Psoas muscle (tissue), 8 donors: ENCODE measurements at places on chromosomes 3 and 15. TPM values are rescaled to one million over a fixed set of nuclear protein-coding genes. Genes with fewer than 3 reads are reported as not detected.
A peak's percentile ranks its signal among the peaks of the same experiment; 100 is the strongest.

DNA sequence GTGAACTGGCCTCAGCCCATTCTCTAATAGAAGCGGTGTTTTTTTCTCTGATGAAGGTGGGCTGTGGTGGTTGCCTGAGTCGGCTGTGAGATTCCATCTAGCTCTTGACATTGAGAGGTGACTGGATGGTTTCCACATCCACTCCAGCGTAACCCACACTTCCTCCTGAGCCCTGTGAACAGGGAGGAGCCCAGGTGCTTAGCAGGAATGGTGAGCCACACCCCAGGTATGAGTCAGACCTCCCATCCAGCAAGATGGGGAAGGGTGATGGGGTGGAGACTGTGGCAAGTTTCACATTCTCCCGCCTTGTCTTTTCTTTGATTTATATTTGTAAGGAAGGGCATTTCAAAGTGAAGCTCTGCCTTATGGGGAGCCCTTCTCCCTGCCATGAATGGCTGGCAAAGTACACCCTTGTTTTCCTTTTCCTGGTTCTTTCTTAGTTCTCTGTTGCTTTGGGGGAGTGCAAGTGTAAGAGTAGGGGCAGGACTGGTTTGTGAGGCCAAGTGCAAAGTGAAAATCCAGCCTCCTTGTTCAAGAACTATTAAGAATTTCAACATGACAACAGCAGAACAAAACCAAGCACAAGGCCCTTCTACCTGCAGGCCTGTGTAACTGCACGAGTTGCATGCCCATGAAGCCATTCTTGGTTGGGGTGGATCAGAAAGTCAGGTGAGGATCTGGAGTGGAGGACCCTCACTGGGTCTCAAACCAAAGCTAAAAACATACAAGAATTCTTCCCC lies 4.6 kb upstream of the TPRG1 start:
- no peak overlapping the region for H3K4me3 ChIP-seq
- no peak overlapping the region for H3K27ac ChIP-seq
- DNase-seq, result no peak
- H3K36me3 ChIP-seq, result no peaks in the 10 kb centered on the region
- no peaks in the 10 kb centered on the region for H3K27me3 ChIP-seq

- H3K4me3 ChIP-seq, result peak overlapping the region; percentile 47
- peaks cover 80% of the 10 kb centered on the region for H3K4me1 ChIP-seq
- no peak for DNase-seq
- no peaks in the 10 kb centered on the region for H3K36me3 ChIP-seq
- H3K27me3 ChIP-seq, result no peaks in the 10 kb centered on the region
These were observed 12.6 kb downstream of the PLCL2 start for GRCh38 chr3:16897254-16897926.

- no peaks in the 10 kb centered on the region for H3K36me3 ChIP-seq
- H3K27me3 ChIP-seq, result no peaks in the 10 kb centered on the region
- no peak overlapping the region for H3K27ac ChIP-seq
- no peaks in the 10 kb centered on the region for H3K4me1 ChIP-seq
- no peak overlapping the region for H3K4me3 ChIP-seq
These were observed 32.9 kb upstream of the FBLN2 start for GRCh38 chr3:13515786-13516759.

- H3K27me3 ChIP-seq, result no peaks in the 10 kb centered on the region
- no peak for DNase-seq
- H3K4me1 ChIP-seq, result no peaks in the 10 kb centered on the region
- H3K4me3 ChIP-seq, result no peak overlapping the region
These were observed 14.8 kb downstream of the GTPBP8 start for GRCh38 chr3:113005611-113006010.

- H3K27ac ChIP-seq, result peak overlapping the region; percentile 11
- H3K4me1 ChIP-seq, result peaks cover 46% of the 10 kb centered on the region
- no peak overlapping the region for H3K4me3 ChIP-seq
- no peak for DNase-seq
- peaks cover 9% of the 10 kb centered on the region for H3K36me3 ChIP-seq
These were observed 187.9 kb downstream of the GHSR start for GRCh38 chr3:172260381-172260780.

DNA sequence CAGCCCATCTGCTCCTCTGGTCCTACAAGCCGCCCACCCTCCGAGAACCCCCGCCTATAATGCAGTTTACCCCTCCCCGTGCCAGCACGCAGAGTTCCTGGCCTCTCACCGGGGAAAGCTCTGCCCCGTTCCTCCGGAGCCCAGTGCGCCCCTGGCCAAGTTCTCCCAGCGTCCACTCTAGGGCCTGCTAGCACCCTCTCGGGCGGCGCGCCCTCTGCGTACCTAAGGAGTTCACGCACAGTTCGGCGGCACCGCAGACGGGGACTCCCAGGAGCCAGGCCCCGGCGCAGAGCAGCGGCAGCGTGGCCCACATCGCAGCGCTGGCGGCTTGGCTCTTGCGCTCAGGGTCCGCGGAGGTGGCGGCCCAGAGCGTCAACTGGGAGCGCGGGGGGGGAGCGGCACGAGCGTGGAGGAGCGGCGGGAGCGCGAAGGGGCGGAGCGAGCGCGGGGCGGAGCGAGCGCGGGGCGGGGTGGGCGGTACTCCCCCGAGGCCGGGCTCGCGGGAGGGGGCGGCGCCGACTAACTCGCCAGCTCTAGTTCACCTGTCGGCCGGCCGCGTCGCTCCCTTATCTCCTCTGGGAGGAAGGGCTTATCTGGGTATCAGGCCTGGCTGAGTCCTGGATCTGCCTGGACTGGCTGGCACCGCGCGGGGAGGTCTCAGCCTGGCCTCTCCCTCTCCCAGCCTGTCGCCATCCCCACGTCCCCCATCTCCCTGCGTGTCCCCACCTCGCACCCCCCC lies at the start of gene CTSH:
Gene CTSH (minus strand): TSS at position 378 of the 739 bp plus-strand sequence. CDS start 65 bp downstream, at position 313.
- peak within 1 kb of the TSS; percentile 50 for H3K27ac ChIP-seq
- peaks cover 4% of the 10 kb centered on the region for H3K4me1 ChIP-seq
- peak within 1 kb of the TSS; percentile 77 for H3K4me3 ChIP-seq
- no peaks in the 10 kb centered on the region for H3K27me3 ChIP-seq

GRCh38 chr15:63072023-63072650 lies 29.6 kb downstream of the TPM1 start:
- no peaks in the 10 kb centered on the region for H3K36me3 ChIP-seq
- H3K4me1 ChIP-seq, result peaks cover 12% of the 10 kb centered on the region
- H3K27ac ChIP-seq, result no peak overlapping the region
- no peak overlapping the region for H3K4me3 ChIP-seq
- no peaks in the 10 kb centered on the region for H3K27me3 ChIP-seq

DNA sequence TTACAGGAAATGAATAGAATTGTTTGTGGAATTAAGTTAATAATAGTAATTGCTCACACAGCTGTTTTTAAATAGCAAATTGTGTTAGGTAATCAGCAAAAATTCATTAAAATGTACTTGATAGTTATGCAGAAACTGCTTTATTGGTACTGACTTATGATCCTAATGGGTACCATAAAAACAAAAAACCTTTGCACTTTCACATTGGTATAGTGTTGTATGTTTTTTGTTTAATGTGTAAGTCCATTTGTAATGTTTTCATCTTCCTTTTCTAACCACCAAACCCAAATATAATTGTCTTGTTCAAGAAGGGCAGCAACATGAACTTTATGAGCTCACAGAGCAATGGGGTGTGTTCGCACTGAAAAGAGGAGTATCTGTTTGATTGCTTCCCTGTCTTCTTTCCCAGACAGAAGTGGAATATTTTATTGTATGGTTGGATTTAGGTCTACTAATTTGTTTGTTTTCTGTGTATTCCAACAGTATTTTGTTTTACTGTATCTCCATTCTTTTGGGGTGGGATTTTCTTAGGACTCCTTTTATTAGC lies 135.8 kb downstream of the TCF12 start:
- H3K27me3 ChIP-seq, result no peaks in the 10 kb centered on the region
- H3K4me1 ChIP-seq, result peaks cover 34% of the 10 kb centered on the region
- no peak for DNase-seq
- no peak overlapping the region for H3K27ac ChIP-seq

- no peaks in the 10 kb centered on the region for H3K27me3 ChIP-seq
- H3K27ac ChIP-seq, result no peak overlapping the region
- DNase-seq, result no peak
These were observed 41.4 kb upstream of the LMCD1 start for GRCh38 chr3:8460050-8460708.

- DNase-seq, result no peak
- no peak overlapping the region for H3K4me3 ChIP-seq
- peaks cover 13% of the 10 kb centered on the region for H3K4me1 ChIP-seq
- H3K27me3 ChIP-seq, result no peaks in the 10 kb centered on the region
- no peak overlapping the region for H3K27ac ChIP-seq
- H3K36me3 ChIP-seq, result no peaks in the 10 kb centered on the region
These were observed 3.0 kb upstream of the ZNF280D start for GRCh38 chr15:56736308-56736707.

DNA sequence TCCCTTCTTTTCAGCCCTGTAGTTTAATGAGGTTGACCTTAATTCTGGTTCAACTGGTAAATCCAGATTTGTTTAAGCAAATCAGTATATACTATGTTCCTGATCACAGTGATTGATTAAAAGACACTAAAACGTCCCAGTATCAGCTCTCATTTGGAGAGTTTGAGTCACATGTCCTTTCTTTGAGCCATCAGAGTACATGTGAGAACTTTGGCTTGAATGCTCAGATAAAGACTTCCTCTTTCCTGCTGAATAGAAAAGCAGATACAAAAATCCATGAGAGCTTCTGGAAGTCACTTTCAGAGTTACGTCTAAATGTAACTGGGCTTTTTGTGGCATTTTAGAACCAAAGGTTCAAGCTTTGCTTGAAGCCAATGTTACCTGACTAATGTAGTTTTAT lies 341.8 kb upstream of the SATB1 start:
- no peaks in the 10 kb centered on the region for H3K4me1 ChIP-seq
- no peak overlapping the region for H3K27ac ChIP-seq
- no peaks in the 10 kb centered on the region for H3K27me3 ChIP-seq

- DNase-seq, result no peak
- no peak overlapping the region for H3K4me3 ChIP-seq
- no peaks in the 10 kb centered on the region for H3K36me3 ChIP-seq
- H3K27me3 ChIP-seq, result peaks cover 3% of the 10 kb centered on the region
These were observed 240.1 kb upstream of the LYSMD4 start for GRCh38 chr15:99973351-99973750.

DNA sequence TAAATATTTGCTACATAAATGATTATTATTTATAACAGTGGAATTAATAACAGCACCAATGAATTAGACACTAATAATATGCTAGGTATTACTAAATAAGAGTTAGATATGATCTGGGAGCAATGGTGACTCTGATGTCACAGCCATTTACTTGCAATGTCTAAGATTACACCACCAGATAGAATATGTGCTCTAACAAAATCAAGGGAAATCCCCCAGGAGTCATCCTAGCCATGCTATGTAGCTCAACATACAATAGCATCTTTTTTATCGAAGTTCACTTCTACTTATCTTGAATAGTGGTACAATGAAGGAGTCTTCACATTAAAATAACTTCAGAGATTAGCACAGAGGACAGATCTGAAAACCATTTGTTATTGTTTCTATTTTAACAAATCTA lies 154.0 kb downstream of the FMN1 start:
- no peaks in the 10 kb centered on the region for H3K27me3 ChIP-seq
- no peaks in the 10 kb centered on the region for H3K36me3 ChIP-seq
- no peak overlapping the region for H3K27ac ChIP-seq
- DNase-seq, result no peak

DNA sequence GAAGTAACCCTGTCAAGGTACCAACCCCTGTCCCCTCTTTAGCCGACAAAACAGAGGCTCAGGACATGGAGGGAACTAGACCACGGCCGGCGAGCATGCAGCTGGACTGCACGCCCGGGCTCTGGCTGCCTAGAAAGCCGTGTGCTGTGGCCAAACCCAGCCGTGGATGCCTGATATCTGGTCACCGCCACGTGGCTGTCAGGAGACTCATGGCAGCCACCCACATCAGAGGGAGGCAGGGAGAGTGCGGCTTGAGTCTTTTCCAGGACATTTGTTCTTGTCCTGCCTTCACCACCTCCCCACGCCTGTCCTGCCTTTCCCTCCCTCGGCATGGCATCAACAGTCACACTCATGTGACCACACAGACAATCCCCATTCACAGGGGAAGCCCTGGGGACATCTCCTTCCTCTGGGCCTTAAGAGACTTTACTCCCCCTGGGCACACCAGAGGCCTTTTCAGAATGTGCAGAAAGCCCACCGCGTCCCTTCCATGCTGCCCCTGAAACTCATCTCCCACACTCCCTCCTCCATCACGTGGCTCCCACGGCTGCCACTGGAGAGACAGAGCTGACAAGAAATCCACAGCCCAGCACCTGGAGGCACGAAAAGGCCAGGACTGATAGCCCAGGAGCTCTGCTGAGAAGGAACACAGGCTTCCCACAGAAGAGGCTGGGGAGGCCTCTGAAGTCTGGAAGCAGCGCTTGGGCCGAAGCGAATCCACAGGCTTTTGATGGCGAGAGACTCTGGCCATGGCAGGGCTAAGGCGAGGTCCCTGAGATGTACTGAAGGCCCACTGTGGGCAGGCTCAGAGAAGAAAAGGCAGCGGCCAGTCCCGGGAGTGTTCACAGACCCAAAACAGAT lies 71.2 kb upstream of the IQSEC1 start:
- no peaks in the 10 kb centered on the region for H3K36me3 ChIP-seq
- H3K4me3 ChIP-seq, result no peak overlapping the region
- no peaks in the 10 kb centered on the region for H3K27me3 ChIP-seq
- peak; percentile 34 for DNase-seq
- no peaks in the 10 kb centered on the region for H3K4me1 ChIP-seq
- H3K27ac ChIP-seq, result no peak overlapping the region

DNA sequence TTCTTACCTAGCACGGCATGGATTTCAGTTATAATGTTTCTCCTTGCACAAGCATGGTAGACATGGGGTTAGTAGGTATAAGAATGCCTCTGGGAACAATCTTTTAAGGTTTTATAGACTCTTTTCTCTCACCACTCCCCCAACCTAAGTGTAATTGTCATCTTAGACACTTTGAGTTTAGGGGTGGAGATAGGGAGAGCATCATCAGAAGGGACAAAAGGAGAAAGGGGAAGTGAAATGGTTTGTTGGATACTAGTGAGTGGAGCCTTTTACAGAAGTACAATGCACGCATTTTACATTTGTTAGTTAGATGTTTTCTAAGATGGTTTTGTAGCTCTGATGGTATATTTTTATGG lies 189.2 kb downstream of the TP63 start:
- no peak overlapping the region for H3K27ac ChIP-seq
- H3K4me1 ChIP-seq, result peaks cover 31% of the 10 kb centered on the region
- no peak for DNase-seq
- no peaks in the 10 kb centered on the region for H3K36me3 ChIP-seq

- peak overlapping the region; percentile 100 for H3K27ac ChIP-seq
- peak overlapping the region; percentile 99 for H3K4me3 ChIP-seq
- H3K36me3 ChIP-seq, result peaks cover 44% of the 10 kb centered on the region
- DNase-seq, result peak; percentile 61
- peaks cover 40% of the 10 kb centered on the region for H3K4me1 ChIP-seq
These were observed 4.7 kb downstream of the BHLHE40 start for GRCh38 chr3:4983739-4984510.

- no peak overlapping the region for H3K4me3 ChIP-seq
- H3K36me3 ChIP-seq, result no peaks in the 10 kb centered on the region
- no peaks in the 10 kb centered on the region for H3K4me1 ChIP-seq
- no peak overlapping the region for H3K27ac ChIP-seq
- DNase-seq, result no peak
These were observed 161.3 kb downstream of the AKAP13 start for GRCh38 chr15:85541744-85542143.

IL17RC gene
- total RNA-seq, result 26.1 TPM

PLA2G4D gene
- not detected for total RNA-seq

SUSD5 gene
- 0.34 TPM for total RNA-seq

TM4SF18 gene
- total RNA-seq, result 6.2 TPM

ZNF619 gene
- 4.0 TPM for total RNA-seq

CYP19A1 gene
- 0.22 TPM for total RNA-seq

PPP1R14D gene
- not detected for total RNA-seq

ARNT2 gene
- 5.9 TPM for total RNA-seq

CAPN7 gene
- total RNA-seq, result 42.7 TPM

KLF15 gene
- total RNA-seq, result 64.0 TPM

KCNMB3 gene
- 0.46 TPM for total RNA-seq

HESX1 gene
- total RNA-seq, result 0.34 TPM

RNF13 gene
- total RNA-seq, result 41.6 TPM
